Occipital lobe (tissue), 3 donors: ENCODE measurements at places on chromosomes 16 and 17.

DNA sequence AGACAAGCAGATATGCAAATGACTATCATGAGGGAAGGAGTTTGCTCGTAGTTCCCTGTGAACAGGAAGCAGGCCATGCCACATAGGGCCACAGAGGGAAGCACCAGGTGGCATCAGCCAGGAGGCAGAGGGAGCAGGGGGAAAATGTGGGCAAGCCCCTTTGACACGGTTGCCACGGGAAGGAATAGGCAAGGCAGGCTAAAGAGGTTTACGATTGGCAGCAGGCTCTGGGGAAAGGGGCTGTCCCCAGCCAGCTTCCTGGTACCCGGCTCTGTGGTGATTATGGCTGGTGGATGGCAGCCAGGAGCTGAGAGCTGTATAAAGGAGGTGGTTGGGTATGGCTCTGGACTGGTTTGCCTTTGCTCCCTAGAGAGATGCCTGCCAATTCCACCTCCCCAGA, 848 bp downstream of the CES3 start:
- DNase-seq, result no peak

DNA sequence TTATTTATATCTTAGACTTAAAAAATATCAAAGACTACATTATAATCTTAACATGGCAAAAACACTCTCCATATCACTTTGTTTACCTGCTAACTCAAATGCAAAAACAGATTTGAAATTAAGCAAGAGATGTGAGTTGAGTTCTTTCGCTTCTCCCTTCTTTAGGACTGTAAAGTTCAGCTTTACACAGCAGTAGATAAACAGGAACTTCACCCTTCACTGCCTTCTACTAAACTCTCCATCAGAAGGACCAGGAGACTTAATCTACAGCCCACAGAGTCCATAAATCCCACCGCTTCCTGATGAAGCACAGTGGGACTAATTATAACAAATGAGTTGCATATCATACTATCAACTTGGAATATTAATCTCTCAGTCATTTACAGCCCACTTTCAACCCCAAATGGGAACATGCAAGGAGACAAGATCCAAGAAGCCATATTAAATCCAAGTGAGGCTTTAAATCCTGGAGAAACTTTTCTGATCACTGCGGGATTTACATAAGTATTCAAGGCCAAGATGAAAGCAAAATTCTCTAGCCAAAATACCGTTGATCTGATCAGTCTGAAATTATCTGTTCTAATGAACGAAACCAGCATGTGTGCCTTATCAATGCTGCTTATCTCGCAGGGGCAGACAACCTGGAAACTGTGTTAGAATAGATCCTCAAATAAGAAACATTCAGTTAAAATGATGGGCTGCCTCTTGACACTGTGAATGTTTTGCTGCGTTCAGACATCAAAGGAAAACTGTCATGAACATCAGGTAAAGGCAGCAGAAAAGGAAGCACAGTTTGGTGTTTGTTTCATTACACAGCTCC, 1.6 kb downstream of the AMFR start:
- no peak for DNase-seq

- DNase-seq, result no peak
Observed at GRCh38 chr17:44006272-44006597, 1.8 kb downstream of the NAGS start.

- no peak for DNase-seq
Observed at GRCh38 chr17:15343749-15344148, 2.4 kb upstream of the TEKT3 start.

DNA sequence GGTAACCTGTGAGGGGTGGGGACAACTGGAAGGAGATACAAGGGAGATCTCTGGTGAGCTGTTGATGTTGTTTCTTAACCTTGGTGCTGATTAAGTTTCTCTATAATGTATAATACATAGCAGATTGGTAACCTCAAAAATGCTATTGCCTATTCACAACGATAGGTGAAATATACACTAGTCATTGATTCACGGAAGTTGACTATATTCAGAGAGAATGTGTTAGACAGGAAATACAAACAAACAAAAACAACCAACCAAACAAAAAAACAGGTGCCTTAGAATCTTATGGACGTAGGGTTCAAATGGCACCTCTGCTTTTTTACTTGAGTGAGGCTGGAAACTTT, 21.5 kb downstream of the HSD17B2 start:
- DNase-seq, result no peak

DNA sequence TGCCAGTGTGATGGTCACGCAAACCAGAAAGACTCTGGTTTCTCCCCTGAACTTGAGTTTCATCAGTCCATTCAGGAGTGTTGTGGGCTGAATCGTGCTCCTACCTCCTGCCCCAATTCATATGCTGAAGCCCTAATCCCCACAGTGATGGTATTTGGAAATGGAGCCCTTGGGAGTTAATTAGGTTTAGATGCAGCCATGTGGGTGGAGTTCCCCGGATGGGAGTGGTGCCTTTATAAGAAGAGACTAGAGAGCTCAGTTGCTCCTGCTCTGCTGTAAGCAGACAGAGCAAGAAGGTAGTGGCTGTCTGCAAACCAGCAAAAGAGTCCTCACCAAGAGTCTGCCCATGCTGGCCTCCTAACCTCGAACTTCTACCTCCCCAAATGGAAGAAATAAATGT, 160.3 kb upstream of the DYNLRB2 start:
- DNase-seq, result no peak
